ENCODE measurements at places on chromosomes 12 and 14.

DNA sequence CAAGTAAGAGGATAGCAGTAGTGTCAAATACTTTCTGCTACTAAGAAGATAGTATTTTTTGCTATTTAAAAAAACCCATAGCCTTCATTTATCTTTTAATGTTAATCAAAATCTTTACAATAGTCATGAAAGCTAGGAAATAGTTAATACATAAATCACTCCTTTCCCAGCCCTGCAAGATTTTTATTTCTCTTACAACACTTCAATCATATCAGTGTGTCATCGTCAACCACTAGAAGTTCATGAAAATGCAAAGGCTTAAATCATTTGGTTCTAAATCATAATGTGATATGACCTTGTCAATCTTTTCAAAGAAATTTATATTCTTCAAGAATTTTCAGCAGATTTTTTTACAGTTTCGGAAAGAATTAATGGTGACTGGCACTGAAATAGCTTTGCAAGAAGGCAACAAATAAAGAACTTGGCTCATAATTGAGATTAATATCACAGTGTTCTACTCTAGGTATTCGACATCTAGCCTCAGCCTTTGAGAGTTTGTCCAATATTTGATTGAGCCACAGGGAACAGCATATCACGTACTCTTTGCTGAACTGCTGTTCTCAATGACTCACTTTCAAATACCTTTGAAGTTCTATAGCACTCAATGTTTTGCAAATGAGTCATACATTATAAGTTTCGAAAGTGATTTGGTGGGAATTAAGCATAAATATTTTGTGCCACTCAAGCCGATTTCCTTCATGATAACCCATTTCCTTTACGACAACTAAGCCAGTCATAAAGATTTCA is 384.0 kb upstream of the FOXG1 start:
- no peak overlapping the region for H3K27ac ChIP-seq
- no peaks in the 10 kb centered on the region for H3K27me3 ChIP-seq

- DNase-seq = no peak
- no peak overlapping the region for H3K27ac ChIP-seq
- H3K36me3 ChIP-seq = peaks cover 31% of the 10 kb centered on the region
- H3K4me3 ChIP-seq = no peak overlapping the region
- H3K4me1 ChIP-seq = no peaks in the 10 kb centered on the region
- no peaks in the 10 kb centered on the region for H3K27me3 ChIP-seq
These were observed 45.8 kb downstream of the ETNK1 start for GRCh38 chr12:22670762-22671161.

- no peaks in the 10 kb centered on the region for H3K36me3 ChIP-seq
- H3K4me1 ChIP-seq = no peaks in the 10 kb centered on the region
- no peak overlapping the region for H3K27ac ChIP-seq
- DNase-seq = no peak
These were observed 184.6 kb upstream of the TMEM260 start for GRCh38 chr14:56394826-56395530.

- no peaks in the 10 kb centered on the region for H3K27me3 ChIP-seq
- H3K27ac ChIP-seq = peak overlapping the region; percentile 84
- H3K36me3 ChIP-seq = peaks cover 16% of the 10 kb centered on the region
- peaks cover 73% of the 10 kb centered on the region for H3K4me1 ChIP-seq
- no peak for DNase-seq
- H3K4me3 ChIP-seq = peak overlapping the region; percentile 91
These were observed 644 bp downstream of the NAB2 start for GRCh38 chr12:57089271-57090245.

DNA sequence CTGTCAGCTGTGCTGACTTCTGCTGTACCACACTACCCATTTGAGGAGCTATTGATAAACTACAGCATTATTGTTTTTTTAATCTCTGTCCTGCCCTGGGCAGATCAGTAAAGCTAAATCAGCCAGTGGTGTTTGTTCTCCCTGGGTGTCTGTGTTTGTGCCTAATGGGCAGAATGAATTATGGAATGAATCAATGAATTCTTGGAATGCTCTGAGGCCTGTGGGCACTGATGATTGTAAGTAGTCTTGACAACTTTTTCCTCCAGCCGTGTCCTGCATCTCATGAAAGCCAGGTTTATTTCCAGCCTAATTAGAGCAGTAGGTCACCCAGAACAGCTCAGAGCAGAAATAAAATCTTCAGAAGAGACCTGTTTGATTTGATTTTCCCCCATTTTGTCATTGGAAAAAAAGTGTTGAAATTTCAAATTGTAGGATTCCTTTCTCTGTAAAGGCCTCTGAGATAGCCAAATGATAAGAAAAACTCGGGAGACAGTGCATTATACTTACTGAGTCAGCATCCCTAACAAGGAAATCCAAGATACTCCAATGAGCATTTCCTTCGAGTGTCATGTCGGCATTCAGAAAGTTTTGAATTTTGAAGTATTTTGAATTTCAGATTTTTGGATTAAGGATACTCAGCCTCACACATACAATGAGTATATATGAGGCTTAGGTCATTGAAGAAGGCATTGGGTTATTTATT is 19.4 kb upstream of the EVL start:
- peaks cover 16% of the 10 kb centered on the region for H3K4me1 ChIP-seq
- H3K4me3 ChIP-seq = no peak overlapping the region
- no peaks in the 10 kb centered on the region for H3K27me3 ChIP-seq
- H3K36me3 ChIP-seq = peaks cover 2% of the 10 kb centered on the region
- no peak for DNase-seq
- H3K27ac ChIP-seq = no peak overlapping the region

- no peak for DNase-seq
- H3K27ac ChIP-seq = no peak overlapping the region
- no peaks in the 10 kb centered on the region for H3K27me3 ChIP-seq
- H3K4me1 ChIP-seq = peaks cover 83% of the 10 kb centered on the region
- H3K36me3 ChIP-seq = peaks cover 42% of the 10 kb centered on the region
- H3K4me3 ChIP-seq = no peak overlapping the region
These were observed 8.5 kb downstream of the ZFP36L1 start for GRCh38 chr14:68784226-68784910.

DNA sequence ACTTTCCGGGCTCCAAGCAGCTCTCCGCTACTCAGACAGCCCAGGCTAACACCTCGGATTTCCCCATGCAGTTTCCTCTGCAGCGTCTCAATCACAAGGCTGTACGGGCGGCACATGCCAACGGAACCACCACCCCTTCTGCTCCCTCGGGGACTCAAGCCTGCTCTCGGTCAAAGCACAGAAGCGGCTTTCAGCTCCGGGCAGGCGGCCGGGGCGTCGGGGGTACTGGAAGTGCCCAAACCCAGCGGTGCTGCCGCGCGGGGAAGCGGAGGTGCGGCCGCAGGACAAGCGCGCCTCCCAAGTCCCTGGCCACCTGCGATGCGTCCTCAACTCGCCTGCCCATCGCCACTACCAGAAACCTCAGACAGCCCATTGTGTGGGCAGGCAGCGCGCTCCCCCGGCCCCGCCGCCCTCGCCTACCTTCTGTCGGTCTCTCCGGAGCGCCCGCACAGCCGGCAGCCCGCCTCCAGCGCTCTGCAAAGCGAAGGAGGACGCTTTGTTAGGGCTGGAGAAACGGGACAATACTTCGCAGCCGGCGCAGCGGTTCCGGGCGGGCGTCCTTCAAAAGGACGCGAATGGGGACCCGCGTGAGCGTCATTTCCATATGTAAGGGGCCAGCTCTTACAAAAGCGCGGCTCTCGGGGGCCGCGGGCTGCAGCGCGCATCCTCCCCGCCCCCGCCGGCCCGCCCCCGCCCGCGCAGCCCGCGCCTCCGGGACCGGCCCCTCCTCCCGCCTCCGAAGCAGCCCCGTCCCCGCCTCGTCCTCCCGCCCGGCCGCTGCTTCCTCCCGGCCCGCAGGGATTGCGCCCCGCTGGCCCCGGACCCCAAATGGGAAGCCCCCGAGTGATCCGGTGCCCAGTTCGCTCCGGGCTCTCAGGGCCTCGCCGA is 674 bp downstream of the NIN start:
- H3K4me1 ChIP-seq = peaks cover 72% of the 10 kb centered on the region
- H3K27ac ChIP-seq = peak overlapping the region; percentile 97
- H3K4me3 ChIP-seq = peak overlapping the region; percentile 92

DNA sequence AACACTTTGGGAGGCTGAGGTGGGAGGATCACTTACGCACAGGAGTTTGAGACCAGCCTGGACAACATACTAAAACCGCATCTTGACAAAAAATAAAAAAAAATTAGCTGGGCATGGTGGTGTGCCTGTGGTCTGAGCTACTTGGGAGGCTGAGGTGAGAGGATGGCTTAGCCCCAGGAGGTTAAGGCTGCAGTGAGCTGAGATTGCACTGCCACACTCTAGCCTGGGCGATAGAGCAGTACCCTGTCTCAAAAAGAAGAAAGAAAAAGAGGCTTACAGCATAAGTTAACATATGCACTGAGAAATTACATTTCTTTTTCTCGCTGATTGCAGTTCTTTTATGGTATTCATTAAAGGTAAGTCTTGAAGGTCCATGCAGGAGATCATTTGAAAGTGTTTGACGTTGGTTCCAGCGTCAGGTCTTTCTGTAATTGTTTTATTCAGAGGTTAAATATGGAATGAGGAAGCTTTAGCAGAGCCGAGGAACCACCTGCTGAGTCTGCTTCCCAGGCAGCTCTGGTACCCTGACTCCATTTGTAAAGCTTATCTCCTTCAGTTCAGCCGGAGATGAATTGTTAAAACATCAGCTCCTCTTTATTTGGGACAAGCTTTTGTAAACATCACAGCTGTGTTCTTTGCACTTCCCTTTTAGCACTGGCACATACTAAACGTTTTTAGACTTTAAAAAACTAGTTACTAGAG is 18.5 kb downstream of the SFSWAP start:
- no peak for DNase-seq
- H3K27me3 ChIP-seq = no peaks in the 10 kb centered on the region
- H3K27ac ChIP-seq = no peak overlapping the region
- H3K4me3 ChIP-seq = no peak overlapping the region

GRCh38 chr12:67925077-67925476 is 64.2 kb upstream of the IFNG-AS1 start:
- no peaks in the 10 kb centered on the region for H3K36me3 ChIP-seq
- no peaks in the 10 kb centered on the region for H3K4me1 ChIP-seq
- no peaks in the 10 kb centered on the region for H3K27me3 ChIP-seq
- H3K27ac ChIP-seq = no peak overlapping the region

All from central memory CD8-positive, alpha-beta T cell (primary cell).